ENCODE measurements at places on chromosomes 11 and 22.

- peak; percentile 86 for DNase-seq
Measured at GRCh38 chr11:57424792-57425564, 1.9 kb downstream of the SLC43A3 start.

- DNase-seq = no peak
Measured at GRCh38 chr11:68983801-68984200, 3.0 kb upstream of the MRGPRD start.

GRCh38 chr22:26168939-26169314 is 335 bp upstream of the SEZ6L start:
- peak; percentile 6 for DNase-seq

DNA sequence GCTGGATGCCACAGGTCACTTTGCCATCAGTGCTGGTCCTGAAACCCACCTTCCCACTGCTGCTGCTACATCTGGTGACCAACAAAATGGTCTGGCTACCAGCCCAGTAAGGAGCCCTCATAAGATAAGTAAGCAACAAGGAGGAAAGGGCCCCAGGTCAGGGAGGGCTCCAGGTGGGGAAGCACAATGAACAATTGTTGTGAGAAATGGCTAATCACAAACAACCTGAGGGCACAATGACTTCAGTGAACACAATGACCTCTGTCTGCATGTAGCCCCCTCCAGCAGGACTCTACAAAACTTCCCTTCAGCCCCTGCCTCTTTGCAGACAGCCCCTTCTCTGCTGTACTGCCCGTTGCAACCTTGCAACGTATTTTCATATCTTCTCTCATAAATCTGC is 19.4 kb upstream of the FBLN1 start:
- no peak for DNase-seq

DNA sequence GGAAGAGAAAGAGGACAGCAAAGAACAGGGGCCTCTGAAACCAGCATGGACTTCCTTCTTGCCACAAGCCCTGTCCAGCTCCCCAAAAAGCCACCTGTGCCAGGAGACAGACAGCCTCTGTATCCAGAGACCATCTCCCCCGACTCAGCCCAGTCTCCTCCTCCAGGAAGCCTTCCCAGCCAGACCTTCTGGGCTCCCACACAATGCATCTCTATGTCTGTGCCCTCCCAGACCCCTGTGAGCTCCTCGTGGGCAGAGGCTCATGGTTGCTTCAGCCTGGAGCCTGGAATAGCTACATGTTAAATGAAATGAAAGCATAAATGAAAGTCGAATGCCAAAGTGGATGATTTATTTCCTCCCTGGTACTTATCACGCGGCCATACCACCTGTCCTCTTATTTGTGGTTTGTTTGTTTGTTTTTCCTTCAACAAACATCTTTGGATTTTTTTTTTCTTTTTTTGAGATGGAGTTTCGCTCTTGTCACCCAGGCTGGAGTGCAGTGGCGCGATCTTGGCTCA is 7.3 kb upstream of the ARAP1 start:
- DNase-seq = no peak

DNA sequence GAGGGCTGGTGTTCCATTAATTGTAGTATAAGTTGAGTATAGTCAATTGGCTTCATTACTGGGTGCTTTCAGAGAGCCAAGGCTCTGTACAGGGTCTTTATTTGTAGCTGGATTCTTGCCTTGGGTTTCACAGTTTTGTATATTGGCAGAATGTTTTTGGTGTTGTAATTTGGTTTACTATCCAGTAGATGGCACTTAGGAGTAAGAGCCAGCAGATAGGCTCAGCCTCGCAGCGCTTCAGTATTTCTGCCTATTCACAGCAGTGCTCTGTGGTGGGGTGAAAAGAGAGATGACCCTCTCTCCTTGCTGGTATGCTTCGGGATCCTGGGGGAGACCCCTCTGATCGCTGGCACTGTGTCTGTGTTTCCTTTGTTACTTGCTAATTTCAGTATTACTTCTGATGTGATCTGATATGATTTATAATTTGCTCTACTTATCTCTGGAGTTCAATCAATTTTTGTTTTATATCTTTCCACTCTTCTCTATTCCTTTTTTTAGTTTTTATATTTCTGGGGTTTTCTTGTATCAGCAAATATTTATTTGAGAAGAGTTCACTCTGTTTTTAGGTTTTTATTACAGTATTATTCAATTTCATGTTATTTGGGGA is 52.2 kb downstream of the ANO5 start:
- peak; percentile 30 for DNase-seq

- peak; percentile 55 for DNase-seq
Measured at GRCh38 chr11:64887757-64888405, 9.5 kb upstream of the EHD1 start.

GRCh38 chr11:22878039-22878438 is 17.8 kb upstream of the CCDC179 start:
- no peak for DNase-seq

DNA sequence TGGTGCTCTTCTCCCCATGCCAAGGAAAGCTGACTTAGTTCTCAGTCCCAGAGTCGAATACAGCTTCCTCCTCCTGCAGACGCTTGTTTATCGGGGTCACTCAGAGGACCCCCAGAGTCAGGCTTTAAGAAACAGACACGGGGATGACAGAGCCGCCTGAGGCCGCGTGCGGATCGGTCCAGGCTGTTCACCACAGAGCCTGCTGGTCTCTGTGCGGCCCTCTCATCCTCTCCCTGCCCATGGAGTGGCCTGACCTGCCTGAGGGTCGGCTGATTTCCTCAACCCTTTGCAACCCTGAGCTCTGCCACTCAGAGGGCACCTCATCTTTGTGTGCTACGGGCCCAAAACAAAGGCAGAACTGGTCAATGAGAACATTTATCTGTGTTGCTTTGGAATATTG is 2.1 kb downstream of the GAL start:
- no peak for DNase-seq

- DNase-seq = no peak
Measured at GRCh38 chr22:49915610-49916009, 2.6 kb downstream of the ALG12 start.

DNA sequence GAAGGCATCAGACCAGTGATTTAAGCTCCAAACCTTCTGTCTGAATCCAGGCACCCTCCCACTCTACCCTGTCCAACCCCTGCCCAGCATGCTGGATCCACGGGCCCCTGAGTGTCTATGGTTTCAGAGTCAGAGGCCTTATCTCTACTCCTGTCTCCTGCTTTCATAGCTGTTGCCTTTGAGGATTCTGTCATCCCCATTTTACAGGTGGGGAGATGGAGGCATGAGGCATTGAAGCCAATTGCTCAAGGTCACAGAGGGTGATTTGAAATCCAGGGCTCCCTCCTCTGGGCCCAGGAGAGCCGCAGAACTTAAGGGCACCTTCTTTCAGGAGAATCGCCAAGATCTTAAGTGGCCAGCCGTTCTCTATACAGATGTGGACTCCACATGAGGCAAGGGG is 3.1 kb downstream of the KCNJ4 start:
- DNase-seq = no peak

DNA sequence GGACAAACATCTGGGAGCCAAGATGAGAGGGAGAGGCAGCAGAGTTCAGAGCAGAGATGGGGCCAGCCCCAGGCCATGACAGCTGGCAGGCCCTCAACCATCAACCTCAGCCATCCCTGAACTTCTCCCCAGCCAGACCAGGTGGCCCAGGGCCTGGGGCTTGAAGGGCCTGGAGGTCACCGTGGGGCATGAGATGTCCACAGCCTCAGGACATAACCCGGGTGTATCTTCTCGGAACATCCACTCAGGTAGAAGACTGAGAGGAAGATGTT is 12.4 kb upstream of the SLC39A13 start:
- DNase-seq = no peak

- no peak for DNase-seq
Measured at GRCh38 chr22:37784829-37785495, 22.8 kb upstream of the GCAT start.

GRCh38 chr11:12505183-12505582 is 127.8 kb downstream of the PARVA start:
- DNase-seq = no peak

DNA sequence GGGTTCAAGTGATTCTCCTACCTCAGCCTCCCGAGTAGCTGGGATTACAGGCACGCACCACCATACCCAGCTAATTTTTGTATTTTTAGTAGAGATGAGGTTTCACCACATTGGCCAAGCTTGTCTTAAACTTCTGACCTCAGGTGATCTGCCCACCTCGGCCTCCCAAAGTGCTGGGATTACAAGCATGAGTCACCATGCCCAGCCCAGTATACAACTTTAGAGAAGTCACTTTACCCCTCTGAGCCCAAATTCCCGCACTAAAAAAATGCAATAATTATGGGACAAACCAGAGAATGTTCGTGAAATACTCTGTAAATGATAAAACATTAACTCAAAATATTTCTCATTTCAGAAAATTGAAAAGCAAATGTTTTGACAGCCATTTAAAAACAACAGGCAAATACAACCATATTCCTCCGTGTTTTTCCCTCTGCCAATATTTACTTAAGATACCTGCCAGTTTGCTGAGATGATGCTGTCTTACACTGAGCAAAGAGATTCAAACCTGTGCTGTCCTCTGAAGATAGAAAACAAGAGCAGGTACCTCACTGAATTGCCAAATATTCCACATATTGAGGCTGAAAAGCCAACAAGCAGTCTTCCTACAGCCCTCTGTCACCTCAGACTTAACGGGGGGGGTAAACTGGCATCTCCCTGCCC is 9.6 kb downstream of the PLEKHA7 start:
- DNase-seq = no peak

DNA sequence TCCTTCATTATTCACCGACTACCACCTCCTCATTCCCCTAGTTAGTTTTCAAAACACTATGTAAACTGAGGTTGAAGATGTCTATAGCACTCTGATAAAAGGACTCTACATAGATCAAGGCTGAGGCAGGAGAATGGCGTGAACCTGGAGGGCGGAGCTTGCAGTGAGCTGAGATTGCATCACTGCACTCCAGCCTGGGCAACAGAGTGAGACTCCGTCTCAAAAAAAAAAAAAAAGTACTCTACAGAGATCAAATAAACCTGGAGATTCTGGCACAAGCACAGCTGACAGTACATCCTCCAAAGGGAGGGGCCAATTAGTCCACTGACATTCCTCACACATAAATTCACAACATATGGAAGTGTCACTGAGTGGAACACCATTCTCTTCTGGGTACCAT is 31.0 kb downstream of the TSG101 start:
- DNase-seq = no peak

DNA sequence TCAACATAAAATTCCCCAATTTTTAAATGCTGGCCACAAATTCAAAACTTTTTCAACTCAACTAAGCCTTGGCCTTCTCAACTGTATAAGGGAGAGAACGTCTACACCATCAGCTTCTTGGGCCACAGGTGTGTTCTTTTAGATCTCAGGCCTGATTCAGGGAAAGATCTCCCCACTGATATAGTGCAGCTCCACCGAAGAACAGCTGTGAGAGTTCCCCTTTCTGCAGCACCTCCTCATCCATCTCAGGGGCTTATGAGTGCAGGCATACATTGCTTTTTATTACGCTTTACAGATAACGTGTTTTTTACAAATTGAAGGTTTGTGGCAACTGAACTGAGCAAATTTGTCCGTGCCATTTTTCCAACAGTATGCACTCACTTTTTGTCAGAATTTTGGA is 8.0 kb upstream of the CD82 start:
- DNase-seq = no peak

- DNase-seq = peak; percentile 61
Measured at GRCh38 chr11:2885017-2885677, 428 bp downstream of the CDKN1C start.
